Hindlimb muscle (tissue), 1 donor: ENCODE measurements at places on chromosomes 6 and 20.

- peak; percentile 72 for DNase-seq
Observed at GRCh38 chr6:109165392-109165974, 70.2 kb downstream of the CEP57L1 start.

GRCh38 chr20:12723811-12724210 lies 285.0 kb upstream of the SPTLC3 start:
- no peak for DNase-seq

DNA sequence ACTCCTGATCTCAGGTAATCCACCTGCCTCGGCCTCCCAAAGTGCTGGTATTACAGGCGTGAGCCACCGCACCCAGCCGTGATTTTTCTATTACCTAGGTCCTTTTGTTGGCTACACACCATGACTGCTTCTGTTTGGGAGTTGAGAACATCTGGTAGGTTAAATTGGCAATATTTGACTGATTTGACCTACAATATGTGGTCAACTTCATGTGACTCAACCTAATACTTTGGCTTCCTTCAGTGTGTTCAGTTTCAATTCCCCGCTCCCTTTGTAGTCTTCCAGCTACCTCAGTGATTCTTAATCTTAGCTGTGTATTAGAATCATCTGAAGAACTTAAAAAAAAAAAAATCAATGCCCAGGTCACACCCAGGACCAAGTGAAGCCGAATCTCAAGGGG lies 47.4 kb downstream of the MYB start:
- no peak for DNase-seq

DNA sequence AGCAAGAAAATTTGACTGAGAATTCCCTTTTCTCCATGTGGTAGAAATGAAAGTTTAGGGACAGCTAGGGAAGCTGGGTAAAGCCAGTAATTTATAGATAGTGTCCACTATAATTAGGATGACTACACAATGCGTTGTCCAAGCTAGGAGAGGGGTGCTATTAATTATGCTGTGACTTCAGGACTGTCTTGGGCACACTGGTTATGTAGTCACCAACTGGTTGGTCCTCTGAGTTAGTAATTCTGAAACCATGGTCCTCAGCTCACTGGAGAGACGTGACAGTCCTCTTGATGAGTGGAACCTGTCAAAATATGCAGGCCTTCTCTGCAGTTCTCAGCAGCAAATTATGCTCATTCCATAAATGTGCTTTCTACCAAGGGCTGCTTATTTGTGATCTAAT lies 94.6 kb upstream of the ENPP5 start:
- no peak for DNase-seq

DNA sequence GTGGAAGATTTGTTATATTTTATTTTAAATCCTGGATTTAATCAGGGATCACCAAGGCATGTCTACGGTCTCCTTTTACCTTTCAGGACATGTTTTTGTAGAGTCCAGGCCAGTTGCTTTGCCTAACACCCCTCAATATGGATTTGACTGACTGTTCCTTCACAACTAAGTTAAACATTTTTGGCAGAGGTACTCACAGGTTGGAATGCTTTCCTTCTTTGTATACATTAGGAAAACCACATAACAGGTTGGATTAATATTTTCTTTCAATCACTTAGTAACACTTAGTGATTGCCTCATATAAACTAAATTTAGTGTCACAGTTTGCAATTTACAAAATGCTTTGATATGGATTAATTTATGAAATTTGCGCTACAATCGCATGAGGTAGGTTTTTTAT lies 64.5 kb downstream of the IPCEF1 start:
- DNase-seq, result no peak

- DNase-seq, result no peak
Observed at GRCh38 chr6:36443471-36444428, 950 bp downstream of the KCTD20 start.

DNA sequence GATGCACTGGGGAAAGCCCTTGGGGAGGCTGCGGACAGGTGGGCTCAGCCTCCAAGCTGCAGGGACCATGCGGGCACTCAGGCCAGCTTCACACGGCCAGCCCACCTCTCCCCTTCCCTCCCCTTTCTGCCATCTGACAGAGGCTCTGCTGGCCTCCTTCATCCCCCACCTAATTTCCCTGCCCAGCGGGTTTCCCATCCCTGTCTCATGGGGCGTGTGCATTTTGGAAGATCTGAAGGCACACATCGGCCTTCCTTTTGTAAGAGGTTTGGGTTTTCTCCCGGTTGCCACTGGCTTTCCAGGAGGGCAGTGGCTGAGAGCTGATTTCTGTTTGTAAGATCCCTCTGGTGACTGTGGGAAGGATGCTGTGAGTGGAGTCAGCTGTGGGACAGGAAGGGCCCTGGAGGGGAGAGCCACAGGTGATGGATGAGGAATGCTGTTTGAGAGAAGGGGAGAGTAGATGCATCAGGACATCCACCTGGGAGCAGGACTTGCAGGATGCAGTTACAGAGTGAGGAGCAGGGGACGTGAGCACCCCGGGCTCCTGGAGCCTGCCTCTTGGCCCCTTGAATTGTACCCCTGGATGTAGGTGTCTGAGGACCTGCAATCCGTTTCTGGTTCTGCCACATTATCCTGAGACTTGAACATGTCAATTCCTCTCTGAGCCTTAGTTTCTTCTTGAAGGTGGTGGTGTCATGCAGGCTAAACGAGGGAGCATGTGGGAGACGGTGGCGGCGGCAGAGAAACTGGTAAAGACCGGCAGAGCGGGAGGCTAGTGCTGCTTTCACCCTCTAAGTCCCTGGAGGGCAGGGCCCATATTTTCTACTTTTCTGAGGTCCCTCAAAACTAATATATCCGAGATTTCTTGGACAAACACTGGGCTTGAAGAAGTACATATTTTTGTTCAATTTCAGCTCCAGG lies 5.9 kb upstream of the TUBB1 start:
- no peak for DNase-seq

DNA sequence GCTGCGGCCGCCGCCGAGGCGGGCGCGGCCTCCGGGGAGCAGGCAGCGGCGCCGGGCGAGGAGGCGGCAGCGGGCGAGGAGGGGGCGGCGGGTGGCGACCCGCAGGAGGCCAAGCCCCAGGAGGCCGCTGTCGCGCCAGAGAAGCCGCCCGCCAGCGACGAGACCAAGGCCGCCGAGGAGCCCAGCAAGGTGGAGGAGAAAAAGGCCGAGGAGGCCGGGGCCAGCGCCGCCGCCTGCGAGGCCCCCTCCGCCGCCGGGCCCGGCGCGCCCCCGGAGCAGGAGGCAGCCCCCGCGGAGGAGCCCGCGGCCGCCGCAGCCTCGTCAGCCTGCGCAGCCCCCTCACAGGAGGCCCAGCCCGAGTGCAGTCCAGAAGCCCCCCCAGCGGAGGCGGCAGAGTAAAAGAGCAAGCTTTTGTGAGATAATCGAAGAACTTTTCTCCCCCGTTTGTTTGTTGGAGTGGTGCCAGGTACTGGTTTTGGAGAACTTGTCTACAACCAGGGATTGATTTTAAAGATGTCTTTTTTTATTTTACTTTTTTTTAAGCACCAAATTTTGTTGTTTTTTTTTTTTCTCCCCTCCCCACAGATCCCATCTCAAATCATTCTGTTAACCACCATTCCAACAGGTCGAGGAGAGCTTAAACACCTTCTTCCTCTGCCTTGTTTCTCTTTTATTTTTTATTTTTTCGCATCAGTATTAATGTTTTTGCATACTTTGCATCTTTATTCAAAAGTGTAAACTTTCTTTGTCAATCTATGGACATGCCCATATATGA lies 3.2 kb downstream of the MARCKS start:
- DNase-seq, result peak; percentile 59

DNA sequence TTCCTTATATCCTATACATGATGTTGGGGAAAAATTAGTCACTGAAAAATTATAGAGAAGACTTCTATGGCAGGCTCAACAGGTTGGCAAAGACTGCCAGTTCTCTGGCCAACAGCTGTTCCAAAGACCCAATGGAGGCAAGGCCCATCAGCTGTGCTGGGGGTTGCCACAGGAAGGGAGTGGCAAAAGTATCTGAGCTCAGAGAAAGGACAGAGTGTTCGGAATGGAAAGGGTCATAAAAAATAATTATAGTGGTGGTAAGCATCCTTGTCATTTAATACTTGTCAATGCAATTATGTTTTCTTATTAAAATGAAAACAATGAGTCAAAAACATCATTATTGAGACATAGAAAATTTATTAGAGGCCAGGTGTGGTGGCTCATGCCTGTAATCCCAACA lies 36.1 kb downstream of the FASTKD5 start:
- DNase-seq, result no peak

- DNase-seq, result no peak
Observed at GRCh38 chr6:28734443-28734959, 189.3 kb downstream of the TRIM27 start.

DNA sequence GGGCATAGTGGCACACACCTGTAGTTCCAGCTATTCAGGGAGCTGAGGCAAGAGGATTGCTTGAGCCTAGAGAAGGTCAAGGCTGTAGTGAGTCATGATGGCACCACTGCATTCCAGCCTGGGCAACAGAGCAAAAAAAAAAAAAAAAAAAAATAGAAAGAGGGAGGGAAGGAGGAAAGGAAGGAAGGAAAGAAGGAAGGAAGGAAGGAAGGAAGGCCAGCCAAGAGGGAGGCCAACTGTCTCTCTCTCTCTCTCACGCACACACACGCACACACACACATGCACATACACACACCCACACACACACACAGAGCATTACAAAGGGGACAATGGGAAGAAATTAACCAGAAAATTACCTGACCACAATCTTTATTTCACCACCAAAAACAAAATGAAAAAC lies 50.6 kb upstream of the COL9A1 start:
- DNase-seq, result no peak
